ENCODE measurements at places on chromosomes 7 and 10.

- no peak for DNase-seq
Measured at GRCh38 chr10:48608976-48609375, 4.1 kb upstream of the ARHGAP22 start.

- no peak for DNase-seq
Measured at GRCh38 chr10:119703903-119704508, 21.8 kb upstream of the INPP5F start.

DNA sequence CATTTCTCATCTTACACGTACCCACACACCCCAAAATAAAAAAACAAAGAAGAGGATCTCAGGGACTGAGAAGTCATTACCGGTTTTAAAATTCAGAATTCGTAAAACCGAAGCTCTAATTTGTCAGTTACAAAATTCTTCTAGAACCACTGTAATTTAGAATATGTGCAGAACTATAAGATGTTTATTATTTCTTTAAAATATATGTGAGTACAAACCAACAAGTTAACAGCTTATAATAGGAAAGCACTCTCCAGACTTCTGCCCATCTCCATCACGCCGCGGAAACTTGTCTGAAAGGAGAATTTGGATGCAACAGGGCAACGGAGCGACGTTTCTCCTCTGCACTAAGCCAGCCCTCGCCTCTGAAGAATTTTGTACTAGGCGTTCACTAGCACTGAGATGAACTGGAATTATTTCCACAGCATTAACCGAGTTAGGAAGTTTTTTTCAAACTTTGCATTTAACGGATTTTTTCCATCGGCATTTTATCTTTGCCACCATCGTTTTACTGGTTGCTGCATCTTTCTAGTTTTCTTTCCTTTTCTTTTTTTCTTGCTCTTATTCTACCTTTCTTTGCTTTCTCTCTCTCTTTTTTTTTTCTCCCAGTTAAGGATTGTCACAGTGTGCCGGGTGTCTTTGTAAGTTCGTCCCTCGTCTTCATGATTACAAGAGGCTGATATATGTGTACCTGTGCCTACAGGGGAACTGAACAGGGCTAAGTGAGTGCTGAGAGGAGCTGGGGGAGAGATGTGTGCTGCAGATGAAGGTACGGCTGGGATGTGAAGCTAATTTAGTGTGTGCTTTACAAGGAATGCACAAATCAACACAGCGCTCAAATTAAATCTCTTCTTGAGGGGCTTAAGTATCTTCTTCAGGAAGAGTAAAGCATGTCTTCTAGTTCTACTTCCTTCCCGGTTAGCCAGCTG lies 295.9 kb upstream of the NFE2L3 start:
- DNase-seq = no peak

- peak; percentile 2 for DNase-seq
Measured at GRCh38 chr7:129664029-129665012, 52.8 kb downstream of the NRF1 start.

DNA sequence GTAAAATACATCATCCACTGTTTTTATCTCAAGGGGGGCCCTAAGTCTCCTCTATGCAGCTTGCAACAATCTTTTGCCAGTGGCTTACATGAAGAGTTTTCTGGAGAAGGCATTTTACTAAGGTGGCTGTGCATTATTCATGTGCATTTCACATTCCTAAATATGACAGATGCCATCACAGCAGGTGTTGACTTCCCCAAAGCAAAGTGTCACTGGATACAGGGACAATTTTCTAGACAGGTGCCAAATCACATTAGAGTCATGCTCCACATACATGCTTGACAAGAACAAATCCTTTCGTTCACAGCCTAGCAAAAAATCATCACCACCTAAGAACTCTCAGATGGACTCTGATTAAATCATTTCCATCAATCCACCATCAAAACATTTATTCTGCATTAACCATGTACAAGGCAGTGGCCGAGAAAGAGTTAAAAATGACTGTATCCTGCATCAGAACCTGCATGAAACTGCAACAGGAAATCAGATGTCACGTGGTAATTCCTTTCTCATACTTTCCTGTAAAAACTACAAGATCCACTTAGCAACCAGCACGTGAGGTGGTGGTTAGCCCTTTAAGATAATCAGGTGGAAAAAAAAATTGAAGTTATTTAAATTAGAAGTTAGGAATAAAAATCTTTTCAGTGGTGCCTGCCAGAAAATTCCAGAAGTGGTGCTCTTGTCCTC lies 88.2 kb upstream of the AFAP1L2 start:
- no peak for DNase-seq

DNA sequence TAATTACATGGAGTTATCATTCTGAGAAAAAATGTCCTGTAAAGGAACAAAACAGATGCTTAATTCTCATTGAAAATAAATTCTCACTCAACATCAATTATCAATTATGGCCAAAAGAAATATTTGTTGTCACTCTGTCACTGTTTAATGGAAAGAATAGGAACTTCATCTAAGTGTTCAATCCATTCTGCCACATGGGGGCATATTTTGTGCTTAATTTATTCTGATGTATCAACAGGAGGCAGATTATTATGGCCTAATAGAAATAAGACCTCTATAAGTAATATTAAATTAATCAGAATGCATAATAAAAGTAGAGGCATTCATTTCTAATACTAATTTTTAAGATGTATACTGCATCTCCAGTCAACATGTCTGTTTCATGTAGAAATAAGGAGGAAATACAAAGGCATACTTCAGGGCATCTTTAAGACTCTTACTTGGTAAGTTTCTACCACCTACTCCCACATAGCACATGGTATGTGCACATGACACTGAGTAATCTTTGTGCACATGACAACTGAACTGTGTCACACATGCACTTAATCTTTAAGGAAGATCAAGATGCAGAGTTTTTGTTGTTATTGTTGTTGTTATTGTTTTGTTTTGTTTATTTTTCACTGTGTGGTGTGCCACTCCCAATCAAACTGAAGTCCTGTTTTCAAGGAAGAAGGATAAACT lies 420.4 kb upstream of the SEMA3A start:
- DNase-seq = no peak

GRCh38 chr10:104231784-104232612 lies at the start of gene CFAP43:
TSS of gene CFAP43 (minus strand) at chr10:104232364. CDS start at chr10:104232246, 118 bp downstream.
- peak; percentile 83 for DNase-seq

DNA sequence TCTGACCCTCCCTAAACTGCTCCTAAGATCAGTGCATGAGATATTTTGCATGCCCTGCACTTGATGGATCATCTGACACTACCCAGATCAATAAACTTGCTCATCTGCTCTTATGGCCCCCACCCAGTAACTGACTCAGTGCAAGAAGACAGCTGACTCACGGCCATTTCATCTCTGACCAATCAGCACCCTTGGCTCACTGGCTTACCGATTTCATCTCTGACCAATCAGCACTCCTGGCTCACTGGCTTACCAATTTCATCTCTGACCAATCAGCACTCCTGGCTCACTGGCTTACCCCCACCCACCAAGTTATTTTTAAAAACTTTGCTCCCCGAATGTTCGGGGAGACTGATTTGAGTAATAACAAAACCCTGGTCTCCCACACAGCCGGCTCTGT lies 37.2 kb upstream of the OPTN start:
- DNase-seq = no peak

DNA sequence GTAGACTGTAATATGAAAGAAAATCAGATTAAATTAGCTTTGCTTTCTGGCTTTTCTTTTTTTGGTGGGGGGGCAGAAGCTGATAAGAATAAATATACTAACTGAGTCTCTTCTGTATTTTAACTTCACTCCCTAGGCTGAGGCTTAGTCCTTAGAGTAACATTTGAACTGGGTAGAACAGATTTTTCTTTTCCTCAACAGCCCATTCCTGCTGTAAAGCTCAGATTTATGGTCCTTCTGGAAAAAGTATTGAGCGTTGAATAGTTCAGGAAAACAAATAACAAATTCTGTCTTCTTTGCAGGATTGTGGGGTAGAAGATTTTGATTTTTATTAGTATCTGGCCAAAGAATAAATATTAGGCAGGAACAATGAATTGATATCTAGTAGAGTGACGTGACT lies 17.9 kb downstream of the SGPL1 start:
- no peak for DNase-seq
